ENCODE measurements at places on chromosomes 1 and 21.

- no peak for DNase-seq
Observed at GRCh38 chr1:108841703-108842102, 15.2 kb downstream of the AKNAD1 start.

DNA sequence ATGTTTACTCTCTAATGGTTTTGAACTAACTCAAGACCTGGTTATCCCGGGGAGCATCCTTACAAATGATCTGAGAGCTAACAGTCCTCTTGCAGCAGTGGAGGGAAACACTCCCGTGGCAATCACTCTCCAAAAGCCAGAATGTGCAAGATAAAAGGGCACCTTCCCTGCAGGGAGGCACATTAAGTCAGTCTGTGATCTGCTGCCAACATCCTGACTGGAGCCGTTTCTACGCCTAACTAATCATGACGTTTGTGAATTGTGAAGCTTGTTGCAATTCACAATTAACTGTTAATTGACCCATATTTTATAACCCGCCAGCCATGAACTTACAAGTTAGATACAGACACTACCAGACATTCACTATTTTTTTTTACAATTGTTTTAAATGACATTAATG lies 52.1 kb upstream of the LGALS8 start:
- DNase-seq, result no peak

- DNase-seq, result no peak
Observed at GRCh38 chr1:1041092-1041523, 21.2 kb downstream of the AGRN start.

DNA sequence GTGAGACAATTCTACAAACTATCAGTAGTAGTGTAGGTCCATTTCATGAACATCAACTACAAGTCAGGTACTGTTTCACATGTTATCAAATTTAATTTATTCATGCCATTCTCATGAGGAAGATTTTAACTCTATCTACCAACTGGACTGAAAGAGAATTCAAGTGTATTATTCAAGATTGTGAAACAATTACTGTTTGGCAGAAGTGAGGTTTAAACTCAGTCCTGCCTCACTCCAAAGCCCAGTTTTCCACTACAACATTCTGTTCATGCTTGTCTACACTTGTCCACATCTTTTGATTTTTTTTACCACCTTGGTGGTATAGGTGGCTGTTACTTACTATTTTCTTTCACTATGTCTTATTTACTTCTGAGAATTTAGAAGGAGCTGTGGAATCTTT lies 272.9 kb downstream of the TGFB2 start:
- no peak for DNase-seq

GRCh38 chr1:209721323-209721722 lies 16.7 kb downstream of the HSD11B1 start:
- no peak for DNase-seq

DNA sequence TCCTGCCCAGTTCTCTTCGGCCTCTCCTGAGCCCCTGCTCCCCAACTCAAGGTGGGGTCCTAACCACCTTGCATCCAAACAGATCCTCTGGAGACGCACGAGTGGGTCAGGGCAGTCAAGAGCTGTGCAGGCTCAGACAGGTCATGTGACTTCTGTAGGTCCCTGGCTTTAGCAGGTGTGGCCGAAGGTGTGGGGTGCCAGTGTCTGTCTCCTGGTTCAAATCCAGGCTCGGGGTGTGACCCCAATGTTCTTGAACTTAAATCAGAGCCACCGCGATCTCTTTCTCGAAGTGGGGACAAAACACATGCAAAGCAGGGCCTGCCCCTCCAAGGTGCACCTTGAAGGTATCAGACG lies 27.4 kb upstream of the ECE1 start:
- no peak for DNase-seq

DNA sequence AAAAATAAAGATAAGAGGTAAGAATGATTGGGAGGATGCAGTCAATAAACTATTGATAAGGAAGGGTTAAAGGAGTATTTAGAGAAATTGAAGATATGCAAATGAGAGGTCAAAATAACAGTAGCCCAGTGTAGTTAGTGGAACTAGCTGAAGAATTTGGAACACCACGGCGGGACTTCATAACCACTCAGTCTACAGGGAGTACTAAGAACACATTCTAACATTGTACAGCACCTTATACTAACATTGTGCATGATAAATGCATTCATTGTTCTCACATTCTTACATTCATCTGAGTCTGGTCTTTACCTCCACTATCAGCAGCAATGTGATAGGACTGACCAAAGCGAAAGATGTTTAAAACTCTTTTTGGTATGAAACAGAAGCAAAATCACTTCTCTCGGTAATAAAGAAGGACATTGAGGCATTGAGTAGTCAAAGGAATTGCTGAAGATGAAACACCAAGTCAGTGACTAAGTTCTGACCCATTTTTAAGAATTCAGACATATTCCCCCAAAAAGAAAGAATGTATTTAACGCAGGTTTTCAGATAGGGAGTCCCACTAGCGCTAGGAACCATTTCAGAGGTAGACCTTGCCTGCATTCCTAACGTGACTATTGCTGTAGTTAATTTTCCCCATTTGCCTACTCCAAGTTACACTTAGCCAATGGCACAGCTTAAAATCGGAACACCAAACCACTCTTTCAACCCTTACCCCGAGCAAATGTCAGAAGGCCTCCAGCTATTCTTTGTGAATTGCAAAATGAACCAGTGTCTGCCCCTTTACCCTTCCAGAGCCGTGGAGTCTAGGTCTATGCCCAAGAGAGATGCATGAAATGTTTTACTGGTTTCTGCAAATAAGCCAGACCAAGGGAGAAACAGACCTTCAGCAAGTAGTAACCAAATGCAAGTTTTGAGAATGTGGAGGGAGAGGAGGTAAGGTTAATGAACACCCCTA lies 108.8 kb upstream of the IRF2BP2 start:
- no peak for DNase-seq

DNA sequence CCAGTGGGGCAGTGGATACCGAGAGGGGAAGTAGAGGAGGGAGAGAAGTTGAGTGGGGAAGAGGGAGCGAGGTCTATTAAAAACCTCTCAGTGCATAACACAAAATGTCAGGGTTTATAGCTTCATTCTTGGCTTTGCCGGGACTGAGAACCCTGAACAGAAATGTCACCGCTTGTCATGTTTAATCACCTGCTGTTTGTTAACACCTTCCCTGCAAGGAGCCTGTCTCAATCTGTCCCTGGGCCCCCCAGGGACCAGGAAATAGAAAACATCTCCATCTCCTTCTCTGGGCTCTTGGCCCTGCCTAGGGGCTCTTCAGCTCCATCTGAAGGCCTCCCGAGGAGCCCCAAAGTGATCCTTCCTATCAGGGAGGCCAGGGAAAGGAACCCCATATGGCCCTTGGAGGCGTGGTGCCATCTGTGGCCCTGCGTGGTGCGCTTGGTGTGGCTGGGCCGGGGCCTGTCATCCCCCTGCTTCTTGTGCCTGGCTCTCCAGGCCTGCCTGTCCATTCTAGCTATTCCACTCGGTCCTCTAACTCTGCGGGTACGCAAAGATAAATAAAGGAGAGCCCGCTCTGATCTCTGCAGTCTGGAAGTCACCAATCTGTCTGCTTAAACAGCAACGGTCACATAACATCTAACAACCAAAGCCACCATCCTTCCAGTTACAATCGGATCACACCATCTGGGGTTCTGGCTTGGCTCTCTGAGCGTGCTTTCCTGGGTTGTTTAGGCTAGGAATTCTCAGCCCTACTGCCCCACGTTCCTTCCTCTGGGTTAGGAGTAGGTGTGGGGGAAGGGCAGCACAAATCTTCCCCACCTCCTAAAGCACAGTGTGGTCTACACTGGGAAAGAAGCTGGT lies 113.8 kb downstream of the CASZ1 start:
- no peak for DNase-seq

- no peak for DNase-seq
Observed at GRCh38 chr1:183638649-183639387, 3.2 kb upstream of the ARPC5 start.

DNA sequence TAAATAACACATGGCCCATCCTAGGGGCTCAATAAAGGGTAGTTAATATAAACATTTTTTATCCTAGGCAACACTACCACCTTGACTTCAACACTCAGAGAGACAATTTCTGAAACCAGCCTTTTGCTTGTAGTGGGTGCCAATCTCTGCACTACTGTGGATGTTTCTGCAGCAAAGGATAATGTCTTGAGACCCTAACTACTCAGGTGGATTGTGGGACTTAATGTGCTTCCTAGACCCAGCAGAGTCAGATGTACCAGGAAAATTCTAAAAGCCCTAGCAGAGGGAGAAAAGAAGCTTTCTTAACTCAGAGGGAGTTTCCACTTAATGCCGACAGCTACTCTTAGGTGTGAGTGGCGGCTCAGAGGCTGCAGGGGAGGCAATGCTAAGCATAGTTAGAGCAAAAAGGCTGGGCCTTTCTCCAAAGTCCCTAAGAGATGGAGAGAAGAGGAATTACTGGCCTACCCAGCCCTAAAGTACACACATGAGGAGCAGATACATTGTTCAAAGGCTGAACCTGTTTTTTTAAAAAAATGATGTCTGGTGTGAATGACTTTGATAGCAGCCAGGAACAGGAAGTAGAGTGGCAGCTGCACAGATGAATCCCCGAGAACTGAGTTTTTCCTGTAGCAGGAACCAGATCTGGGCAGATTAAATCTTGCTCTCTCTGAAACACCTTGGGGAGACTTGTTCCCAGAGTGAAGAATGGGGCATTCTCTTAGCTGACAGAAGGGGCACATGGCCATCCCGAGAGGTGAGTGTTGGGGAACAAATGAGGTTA lies 33.5 kb upstream of the ABCD3 start:
- no peak for DNase-seq

DNA sequence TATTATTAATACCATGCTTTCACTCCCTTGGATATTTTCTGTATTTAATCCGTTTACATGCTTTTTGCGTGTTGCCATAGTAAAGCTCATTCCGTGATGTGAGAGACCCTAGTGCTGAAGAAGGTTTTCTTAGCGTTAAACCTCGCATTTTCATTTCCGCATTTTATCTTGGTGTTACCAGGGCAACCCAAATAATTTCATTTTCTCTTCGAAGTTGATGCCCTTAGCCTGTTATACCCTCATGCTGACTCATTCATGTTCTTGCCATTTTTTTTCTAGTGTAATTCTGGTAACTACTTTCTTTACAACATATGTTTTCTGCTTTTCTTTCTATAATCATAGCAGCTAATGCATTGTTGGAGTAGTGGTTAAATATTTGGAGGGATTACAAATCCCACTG lies 37.2 kb downstream of the LRRC8C start:
- DNase-seq, result peak; percentile 26

GRCh38 chr1:199545780-199546179 lies 481.7 kb upstream of the NR5A2 start:
- peak; percentile 19 for DNase-seq

- DNase-seq, result no peak
Observed at GRCh38 chr1:239630767-239631166, 244.4 kb downstream of the CHRM3 start.

GRCh38 chr1:66752000-66752592 lies at the start of gene DYNLT5:
Gene DYNLT5, plus strand, starts transcription at chr1:66752459. Its CDS starts 2,200 bp downstream, at chr1:66754659.
- DNase-seq, result peak; percentile 84

- no peak for DNase-seq
Observed at GRCh38 chr1:173447224-173447623, 29.9 kb upstream of the PRDX6 start.

DNA sequence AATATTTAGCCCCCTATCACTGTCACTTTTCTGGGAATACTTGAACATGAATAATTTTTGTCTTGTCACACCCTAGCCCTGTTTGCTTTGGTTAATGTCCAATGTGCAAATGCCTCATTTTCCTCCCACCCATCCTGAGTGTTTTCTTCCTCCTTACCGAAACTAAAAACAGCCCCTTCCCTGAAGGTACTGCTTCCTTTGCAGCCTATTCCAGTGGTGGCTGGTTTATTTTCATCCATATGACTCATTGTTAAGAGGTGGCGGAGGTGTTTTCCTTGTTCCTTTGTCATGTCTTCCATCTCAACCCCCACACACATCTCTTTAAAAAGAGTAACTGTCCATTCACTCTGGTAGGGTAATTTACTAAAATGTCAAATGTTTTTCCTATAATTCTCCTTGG lies 40.4 kb downstream of the CD55 start:
- DNase-seq, result no peak

- no peak for DNase-seq
Observed at GRCh38 chr1:49251019-49251784, 474.5 kb upstream of the BEND5 start.

GRCh38 chr1:21366288-21366687 lies 73.6 kb upstream of the NBPF3 start:
- DNase-seq, result no peak

- DNase-seq, result no peak
Observed at GRCh38 chr1:93578433-93578830, 103.2 kb downstream of the BCAR3 start.

GRCh38 chr1:242523719-242524570 lies 552 bp downstream of the PLD5 start:
- no peak for DNase-seq

GRCh38 chr1:15177710-15178166 lies 24.2 kb downstream of the TMEM51 start:
- DNase-seq, result no peak

GRCh38 chr1:155081472-155082300 lies 3.0 kb downstream of the EFNA3 start:
- DNase-seq, result peak; percentile 30

GRCh38 chr1:41731516-41732030 lies 187.1 kb downstream of the HIVEP3 start:
- no peak for DNase-seq

DNA sequence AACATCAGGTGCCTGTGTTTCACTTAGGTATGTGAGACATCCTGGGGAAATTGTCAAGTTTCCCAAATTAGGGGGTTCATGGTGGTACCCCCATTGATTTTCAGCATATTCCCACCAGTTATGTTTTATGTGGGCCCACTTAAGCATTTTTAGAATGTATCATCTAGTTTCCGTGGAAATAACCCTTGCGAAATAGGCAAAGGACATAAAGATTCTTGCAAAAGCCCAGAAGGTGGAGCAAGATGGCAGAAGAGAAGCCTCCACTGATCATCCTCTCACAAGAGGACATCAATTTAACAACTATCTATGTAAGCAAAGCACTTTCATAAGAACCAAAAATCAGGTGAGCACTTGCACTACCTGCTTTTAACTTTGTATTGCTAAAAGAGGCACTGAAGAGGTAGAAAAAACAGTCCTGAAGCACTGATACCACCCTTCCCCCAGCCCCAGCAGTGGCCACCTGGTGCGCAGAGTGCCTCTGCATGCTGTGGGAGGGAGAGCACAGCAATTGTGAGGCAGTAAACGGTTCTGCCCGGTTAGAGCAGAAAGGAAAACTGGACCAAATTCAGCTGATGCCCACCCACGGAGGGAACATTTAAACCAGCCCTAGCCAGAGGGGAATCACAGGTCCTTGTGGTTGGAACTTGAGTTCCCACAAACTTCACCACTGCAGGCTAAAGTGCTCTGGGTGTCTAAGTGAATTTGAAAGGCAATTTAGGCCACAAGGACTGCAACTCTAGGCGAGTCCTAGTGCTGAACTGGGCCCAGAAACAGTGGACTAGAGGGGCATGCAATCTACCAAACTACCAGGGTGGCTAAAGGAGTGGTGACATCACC lies 23.2 kb downstream of the MCOLN2 start:
- DNase-seq, result peak; percentile 55

DNA sequence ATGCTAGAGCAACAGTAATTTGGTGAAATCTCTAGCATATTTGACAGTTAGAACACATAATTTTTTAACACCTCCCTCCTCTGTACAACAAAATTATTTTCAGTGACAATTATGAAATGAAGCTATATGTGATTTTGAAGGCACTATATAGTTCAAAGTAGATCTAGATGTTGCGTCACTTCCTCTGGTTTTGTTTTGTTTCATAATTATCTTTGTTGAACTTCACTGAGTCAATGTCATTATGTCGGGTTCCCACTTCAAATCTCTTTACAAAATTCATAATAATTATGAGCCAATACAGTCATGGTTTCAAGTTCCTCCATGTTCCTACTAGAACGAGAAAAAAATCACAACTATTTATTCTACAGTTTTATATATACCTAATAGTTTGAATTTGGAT lies 254.8 kb upstream of the PLXNA2 start:
- DNase-seq, result no peak

- peak; percentile 98 for DNase-seq
Observed at GRCh38 chr1:1231400-1232207, at the start of gene SDF4. Gene SDF4, minus strand, starts transcription at chr1:1232001. Its CDS starts 3,229 bp downstream, at chr1:1228772.
